Type B pancreatic cell (in vitro differentiated cells): ENCODE measurements at places on chromosomes 6 and 20.

DNA sequence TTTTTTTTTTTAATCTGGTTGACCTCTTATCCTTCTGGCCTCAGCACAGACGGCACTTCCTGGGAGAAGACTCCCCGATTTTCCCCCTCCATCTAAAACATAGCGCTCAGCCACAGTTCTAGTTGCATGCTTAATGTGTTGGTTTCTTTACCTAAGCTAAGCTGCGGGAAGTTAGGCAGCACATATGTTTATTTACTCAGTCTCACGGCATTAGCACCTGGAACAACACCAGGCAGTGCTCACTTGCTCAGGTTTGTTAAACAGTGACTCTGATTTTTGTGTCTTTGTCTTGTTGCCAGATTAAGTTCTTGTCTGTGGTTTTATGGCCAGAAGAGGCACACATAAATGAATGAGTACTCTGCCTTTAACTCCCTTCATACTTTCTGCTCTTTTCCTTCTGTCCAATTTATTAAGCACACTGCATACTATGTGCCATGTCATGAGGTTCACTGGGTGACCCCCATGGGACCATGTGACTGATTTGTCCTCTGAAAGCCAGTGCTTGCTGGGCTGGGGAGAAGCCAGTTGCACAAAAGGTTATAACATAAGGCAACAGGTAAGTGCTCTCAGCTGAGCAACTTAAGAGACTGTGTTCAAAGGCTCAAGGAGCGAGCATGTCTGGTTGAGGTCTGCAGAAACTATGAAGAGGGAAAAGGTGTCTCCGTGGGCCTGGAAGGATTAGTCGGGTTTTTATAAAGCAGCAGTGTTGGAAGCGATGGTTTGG, 93.6 kb downstream of the RPP40 start:
- peak overlapping the region; percentile 5 for H3K4me3 ChIP-seq
- H3K36me3 ChIP-seq = peaks cover 21% of the 10 kb centered on the region
- H3K4me1 ChIP-seq = peaks cover 61% of the 10 kb centered on the region
- peak overlapping the region; percentile 67 for H3K27ac ChIP-seq
- H3K27me3 ChIP-seq = no peaks in the 10 kb centered on the region

DNA sequence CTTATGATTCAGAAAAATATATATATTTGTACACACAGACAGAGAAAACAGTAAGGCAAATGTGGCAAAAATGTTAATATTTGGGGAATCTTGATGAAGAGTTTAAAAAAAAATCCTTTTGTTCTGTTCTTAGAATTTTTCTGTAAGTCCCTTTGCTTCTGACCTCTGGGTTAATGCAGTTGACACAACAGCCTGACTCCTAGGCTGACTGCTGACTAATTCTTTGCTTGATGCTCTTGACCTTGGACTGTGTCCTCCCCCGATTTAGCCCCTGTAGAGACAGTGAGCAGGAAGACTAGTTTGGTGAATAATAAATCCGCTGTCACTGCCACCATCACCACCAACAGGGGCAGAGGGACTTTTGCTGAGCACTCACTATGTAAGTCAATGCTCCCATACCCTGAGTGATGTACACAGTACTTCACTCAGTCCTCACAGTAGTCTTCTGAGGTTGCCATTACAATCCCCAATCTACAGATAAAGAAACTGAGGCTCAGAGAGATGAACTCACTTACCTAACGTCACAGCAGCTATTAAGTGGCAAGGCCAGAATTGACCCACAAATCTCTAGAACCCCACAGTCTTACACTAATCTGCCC, 71.7 kb downstream of the SNX5 start:
- H3K27ac ChIP-seq = no peak overlapping the region
- no peak overlapping the region for H3K4me3 ChIP-seq

DNA sequence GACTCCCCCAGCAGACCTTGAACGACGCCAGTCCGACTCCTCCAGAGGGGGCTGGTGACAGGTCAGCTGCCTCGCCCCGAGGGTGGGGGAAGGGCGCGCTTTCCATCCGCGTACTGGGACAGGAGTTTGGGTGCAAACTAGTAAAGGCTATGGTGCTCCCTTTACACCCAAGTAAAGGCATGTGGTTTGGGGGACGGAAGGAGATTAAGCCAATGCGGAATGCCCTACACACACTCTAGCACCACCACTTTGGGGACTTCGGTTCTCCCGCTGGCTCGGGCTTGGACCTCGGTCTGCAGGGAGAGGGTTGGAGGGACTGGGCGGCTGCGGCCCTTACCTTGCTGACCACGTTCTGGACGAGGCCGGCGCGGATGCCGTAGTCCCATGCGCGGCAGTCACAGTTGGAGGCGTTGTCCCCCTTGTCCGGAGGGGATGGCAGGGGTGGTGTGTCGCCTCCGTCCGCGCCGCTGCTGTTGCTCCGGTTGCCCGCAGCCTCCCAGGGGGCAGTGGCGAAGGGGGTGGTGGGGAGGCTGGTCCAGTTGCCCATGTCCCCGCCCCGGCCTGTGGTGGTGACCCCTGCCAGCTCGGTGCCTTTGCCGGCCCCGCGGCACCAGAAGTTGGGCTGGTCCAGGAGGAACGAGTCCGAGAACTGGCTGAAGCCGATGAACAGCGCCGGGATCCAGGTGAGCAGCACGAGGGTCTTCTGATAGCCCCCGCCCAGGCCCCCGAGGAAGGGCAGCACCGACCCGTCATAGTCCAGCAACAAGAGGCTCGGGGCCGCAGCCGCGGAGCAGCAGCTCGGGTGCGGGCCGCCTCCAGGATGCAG, 1.1 kb downstream of the SLC22A23 start:
- peaks cover 6% of the 10 kb centered on the region for H3K27me3 ChIP-seq
- peaks cover 5% of the 10 kb centered on the region for H3K36me3 ChIP-seq
- peaks cover 16% of the 10 kb centered on the region for H3K4me1 ChIP-seq
- H3K27ac ChIP-seq = no peak overlapping the region
- DNase-seq = no peak
- H3K4me3 ChIP-seq = no peak overlapping the region

- no peak overlapping the region for H3K4me3 ChIP-seq
- DNase-seq = no peak
- no peaks in the 10 kb centered on the region for H3K27me3 ChIP-seq
- H3K36me3 ChIP-seq = no peaks in the 10 kb centered on the region
- no peak overlapping the region for H3K27ac ChIP-seq
These were observed 95.8 kb upstream of the STXBP5 start for GRCh38 chr6:147108259-147108910.

DNA sequence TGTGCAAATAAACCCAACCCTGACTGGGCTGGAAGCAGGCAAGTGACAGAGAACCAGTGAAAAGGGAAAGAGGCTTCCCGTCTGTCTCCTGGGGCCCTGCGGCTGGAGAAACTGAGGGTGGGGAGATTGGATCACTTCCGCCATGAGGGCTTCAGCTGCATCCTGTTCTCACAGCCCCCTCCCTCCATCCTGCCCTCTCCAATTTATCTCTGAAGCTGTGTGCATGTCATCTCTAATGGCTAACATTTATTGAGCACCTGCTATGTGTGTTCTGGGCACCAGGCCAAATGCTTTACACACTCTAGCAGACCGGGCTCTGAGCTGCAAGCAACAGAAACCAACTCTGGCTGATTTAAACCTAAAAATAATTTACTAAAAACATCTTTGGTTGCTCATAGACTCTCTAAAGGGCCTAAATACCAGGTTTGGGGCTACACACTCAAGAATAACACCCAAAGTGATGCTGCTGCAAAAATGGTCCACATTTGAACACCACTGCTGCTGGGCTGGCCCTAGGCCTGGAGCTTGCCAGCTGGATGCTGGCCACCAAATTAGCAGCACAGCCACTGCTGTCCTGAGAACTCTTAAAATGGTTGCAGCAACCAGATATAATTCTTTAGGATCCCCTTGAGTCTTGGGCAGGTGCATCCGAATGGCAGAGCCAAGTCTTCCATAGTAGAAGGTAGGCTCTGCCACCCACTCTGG, 123.6 kb upstream of the LRFN2 start:
- peaks cover 39% of the 10 kb centered on the region for H3K4me1 ChIP-seq
- H3K27ac ChIP-seq = no peak overlapping the region
- H3K4me3 ChIP-seq = no peak overlapping the region

GRCh38 chr6:62707156-62707555, 421.1 kb upstream of the KHDRBS2 start:
- no peaks in the 10 kb centered on the region for H3K27me3 ChIP-seq
- H3K27ac ChIP-seq = no peak overlapping the region
- no peaks in the 10 kb centered on the region for H3K36me3 ChIP-seq
- no peaks in the 10 kb centered on the region for H3K4me1 ChIP-seq

DNA sequence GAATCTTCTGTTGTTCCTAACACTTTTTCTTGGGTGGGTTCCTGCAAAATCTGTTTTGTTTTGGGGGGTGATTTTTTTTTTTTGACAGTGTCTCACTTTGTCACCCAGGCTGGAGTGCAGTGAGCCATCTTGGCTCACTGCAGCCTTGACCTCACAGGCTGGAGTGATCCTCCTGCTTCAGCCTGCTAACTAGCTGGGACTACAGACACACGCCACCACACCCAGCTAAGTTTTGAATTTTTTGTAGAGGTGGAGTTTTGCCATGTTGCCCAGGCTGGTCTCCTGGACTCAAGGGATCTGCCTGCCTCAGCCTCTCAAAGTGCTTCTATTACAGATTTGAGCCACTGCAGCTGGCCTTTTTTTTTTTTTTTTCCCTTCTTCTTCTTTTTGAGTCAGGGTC, 60.5 kb upstream of the SNAP91 start:
- H3K27ac ChIP-seq = no peak overlapping the region
- no peaks in the 10 kb centered on the region for H3K36me3 ChIP-seq
- H3K27me3 ChIP-seq = no peaks in the 10 kb centered on the region
- H3K4me3 ChIP-seq = no peak overlapping the region

DNA sequence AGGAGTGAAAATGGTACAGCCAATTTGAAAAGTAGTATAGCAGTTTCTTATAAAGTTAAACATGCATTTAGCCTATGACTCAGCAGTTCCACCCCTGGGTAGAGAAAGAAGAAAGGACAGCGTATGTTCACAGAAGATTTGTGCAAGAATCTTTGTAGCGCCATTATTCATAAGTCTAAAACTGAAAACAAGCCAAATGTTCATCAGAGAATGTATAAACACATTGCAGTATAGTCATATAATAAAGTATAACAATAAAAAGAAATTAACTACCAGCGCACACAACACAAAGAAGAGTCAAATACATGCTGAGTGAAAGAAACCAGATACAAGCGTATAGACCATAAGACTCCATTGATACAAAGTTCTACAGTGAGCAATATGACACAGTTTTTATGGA, 294.0 kb downstream of the SAMD5 start:
- peaks cover 4% of the 10 kb centered on the region for H3K36me3 ChIP-seq
- H3K4me3 ChIP-seq = no peak overlapping the region
- H3K4me1 ChIP-seq = no peaks in the 10 kb centered on the region
- H3K27me3 ChIP-seq = no peaks in the 10 kb centered on the region

DNA sequence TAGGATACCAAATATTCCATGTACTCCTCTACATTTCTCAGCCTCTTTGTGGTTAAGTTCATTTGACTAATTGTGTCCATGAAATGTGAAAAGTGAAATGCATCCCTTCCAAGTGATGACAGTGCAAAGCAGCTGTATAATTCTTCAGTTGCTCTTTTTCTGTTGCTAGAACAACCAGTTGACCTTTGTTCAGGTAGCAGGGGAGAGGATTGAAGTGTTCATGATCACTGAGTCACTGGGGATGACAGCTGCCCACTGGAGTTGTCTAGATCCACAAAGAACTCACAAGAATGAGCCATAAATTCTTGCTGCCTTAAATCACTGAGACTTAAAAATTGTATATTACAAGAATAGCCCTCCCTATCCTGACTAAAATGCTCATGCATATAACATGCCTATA, 254.6 kb downstream of the EPHA7 start:
- H3K36me3 ChIP-seq = no peaks in the 10 kb centered on the region
- H3K4me1 ChIP-seq = peaks cover 4% of the 10 kb centered on the region
- no peak for DNase-seq
- no peaks in the 10 kb centered on the region for H3K27me3 ChIP-seq
- H3K27ac ChIP-seq = no peak overlapping the region

DNA sequence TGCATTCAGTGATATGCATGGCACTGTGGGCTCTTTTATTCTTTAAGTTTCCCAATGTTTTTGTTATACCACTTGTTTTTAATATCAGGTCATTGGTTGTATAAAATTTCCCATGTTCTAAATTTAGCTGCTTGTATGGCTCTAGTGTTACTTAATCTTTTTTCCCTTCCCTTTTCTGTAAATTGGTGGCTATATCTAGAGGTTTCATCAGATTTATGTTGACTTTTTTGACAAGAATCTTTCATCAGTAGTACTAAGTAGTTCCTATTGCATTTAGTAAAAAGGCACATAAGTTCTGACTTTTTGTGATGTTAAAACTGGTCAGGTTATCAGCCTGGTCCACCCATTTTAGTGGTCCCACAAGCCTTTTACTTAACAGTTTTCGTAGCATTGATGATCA, 51.1 kb downstream of the MMS22L start:
- no peak overlapping the region for H3K27ac ChIP-seq
- H3K4me3 ChIP-seq = no peak overlapping the region
- H3K4me1 ChIP-seq = no peaks in the 10 kb centered on the region
- DNase-seq = no peak
- H3K27me3 ChIP-seq = no peaks in the 10 kb centered on the region
- peaks cover 38% of the 10 kb centered on the region for H3K36me3 ChIP-seq

DNA sequence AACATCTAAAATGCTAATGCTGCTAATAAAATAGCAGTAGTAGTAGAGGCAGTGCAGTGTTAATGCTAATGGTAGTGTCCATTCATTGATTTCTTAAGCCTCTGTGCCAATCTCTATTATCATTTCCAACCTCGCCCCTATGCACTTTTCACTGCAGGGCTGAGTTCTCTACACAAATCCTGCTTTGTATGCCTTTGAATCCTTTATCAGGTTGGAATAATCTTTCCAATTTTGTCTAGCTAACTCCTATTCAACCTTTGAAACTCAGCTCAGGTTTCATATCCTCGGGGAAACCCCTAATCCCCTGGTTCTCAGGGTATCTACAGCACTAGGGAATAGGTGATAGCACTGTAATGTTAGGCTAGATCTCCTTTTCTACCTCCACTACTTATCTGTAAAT, 284.0 kb upstream of the RUNX2 start:
- H3K27me3 ChIP-seq = no peaks in the 10 kb centered on the region
- peaks cover 5% of the 10 kb centered on the region for H3K4me1 ChIP-seq
- H3K27ac ChIP-seq = no peak overlapping the region
- no peak for DNase-seq
- H3K4me3 ChIP-seq = no peak overlapping the region
